ENCODE measurements at places on chromosomes 16 and 17.

- no peak for DNase-seq
These were observed 13.6 kb upstream of the PYY start for GRCh38 chr17:43967251-43967875.

GRCh38 chr17:42116705-42117396, 4.3 kb downstream of the KAT2A start:
- peak; percentile 83 for DNase-seq

- DNase-seq: no peak
These were observed 7.1 kb upstream of the MT2A start for GRCh38 chr16:56601325-56601724.

- no peak for DNase-seq
These were observed 25.6 kb upstream of the CRISPLD2 start for GRCh38 chr16:84794186-84794585.

DNA sequence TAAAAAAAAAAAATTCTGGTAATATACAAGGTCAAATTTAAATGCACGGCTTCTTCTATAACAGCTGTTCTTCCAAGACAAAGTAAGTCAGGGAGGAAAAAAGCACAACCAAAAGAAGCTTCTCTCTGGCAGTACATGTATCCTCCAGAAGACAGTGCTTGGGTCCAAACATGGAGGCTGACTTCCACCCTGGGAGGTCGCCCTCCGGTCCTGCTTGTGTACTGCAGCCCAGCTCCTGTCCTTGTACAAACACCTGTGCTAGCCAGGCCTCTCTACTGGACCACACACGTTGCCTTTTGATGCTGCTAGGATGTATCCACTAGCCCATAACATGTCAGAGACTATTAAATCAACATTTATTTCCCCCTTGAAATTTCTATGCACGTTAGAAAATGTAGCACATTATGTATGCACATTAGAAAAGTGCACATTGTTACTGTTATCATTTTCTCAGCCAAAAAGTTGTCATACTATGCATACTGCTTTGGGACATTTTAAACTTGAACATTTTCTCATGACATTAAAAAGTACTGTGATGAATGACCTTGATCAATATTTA, 21.9 kb downstream of the TEKT3 start:
- DNase-seq: no peak

DNA sequence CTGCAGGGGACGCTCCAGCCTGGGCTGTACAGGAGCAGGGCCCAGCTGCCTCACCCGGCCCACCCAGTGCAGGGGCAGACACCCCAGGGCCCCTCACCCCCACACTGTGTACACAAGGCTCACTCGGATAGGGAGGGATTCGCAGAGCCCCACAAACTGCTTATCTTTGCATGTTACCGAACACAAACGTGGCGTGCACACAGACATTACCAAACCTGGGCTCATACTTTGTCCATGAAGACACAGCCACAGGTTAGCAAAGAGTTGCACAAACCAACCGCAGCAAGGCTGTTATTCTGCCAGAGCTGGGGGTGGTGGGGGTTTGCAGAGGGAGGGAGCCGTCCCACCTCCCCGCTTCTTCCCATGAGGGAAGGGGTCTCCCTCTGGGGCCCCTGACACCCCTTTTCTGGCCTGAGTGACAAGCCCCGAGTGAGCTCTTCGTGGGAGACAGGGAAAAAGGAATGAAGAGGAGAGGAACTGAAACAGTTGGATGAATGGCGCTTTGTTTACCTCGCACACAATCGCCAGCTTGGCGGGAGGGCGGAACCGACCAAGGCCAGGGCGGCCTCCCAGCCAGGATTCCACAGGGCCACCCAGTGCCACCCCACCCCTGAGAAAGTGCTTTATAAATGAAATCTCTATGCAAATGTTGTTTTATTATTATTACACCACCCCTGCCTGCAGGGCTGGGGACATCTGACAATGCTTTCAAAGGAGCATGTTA, 434 bp upstream of the CPSF4L start:
- no peak for DNase-seq

DNA sequence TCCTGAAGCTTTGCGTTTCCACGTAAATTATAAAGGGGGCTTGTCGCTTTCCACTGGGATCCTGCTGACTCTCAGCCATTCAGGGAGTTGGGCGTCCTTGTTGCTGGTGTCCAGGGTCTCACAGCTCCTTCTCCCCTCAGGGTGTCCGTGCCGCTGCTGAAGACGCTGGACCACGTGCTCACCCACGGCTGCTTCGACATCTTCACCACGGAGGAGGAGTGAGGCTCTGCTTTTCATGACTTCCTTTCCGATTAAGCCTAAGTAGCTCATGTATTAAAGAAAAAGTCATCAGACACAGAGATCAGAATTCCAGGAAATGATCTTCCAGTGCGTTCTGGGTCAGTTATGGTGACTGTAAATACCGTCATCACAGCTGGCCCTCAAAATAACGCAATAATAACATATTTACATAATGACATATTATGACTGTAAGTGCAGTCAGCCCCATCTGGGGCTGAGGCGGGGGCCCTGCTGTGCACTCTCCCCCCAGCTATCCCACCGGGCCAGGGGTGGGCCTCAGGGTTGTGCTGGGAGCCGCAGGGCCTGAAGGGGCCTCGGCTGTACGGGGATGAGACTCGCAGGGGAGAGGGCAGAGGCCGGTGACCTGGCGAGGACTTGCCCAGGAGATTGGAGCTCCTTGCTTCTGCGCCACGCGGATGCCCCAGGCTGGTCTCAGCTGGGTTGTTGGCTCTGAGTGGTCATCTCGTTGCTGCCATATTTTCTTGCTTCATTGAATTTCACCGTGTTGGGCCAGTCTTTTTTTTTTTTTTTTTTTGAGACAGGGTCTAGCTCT, 92.9 kb upstream of the ZNF750 start:
- no peak for DNase-seq

GRCh38 chr16:77273815-77274214, 74.6 kb downstream of the SYCE1L start:
- DNase-seq: no peak

DNA sequence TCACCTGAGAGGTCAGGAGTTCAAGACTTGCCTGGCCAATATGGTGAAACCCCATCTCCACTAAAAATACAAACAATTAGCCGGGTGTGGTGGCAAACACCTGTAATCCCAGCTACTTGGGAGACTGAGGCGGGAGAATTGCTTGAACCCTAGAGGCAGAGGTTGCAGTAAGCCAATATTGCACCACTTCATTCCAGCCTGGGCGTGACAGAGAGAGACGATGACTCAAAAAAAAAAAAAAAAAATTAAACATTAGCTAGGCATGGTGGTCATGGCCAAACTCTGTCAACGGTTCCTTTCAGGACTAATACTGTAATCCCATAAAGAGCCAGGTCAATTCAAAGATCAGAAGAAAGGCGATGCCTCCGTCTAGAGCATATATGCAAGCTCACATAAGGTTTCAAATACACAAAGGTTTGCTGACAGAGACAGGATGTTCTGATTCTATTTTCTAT, 2.4 kb downstream of the RNF157 start:
- no peak for DNase-seq

DNA sequence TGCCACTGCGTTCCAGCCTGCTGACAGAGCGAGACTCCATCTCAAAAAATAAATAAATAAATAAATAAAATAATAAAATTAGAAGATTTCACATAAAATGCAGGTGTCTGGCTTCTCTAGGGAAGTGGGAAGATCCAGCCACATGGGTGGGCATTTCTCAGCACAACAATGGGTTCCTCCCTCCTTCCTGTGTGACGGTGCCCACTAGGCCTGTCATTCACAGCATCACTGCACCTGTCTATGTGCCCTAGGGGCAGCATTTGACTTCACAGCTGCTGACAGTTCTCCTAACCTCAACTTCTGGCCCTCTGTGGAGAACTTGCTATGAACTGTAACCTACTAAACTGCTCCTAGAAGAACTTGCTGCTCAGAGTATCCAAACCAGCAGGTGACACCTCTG, 3.0 kb downstream of the ABHD15 start:
- DNase-seq: no peak

DNA sequence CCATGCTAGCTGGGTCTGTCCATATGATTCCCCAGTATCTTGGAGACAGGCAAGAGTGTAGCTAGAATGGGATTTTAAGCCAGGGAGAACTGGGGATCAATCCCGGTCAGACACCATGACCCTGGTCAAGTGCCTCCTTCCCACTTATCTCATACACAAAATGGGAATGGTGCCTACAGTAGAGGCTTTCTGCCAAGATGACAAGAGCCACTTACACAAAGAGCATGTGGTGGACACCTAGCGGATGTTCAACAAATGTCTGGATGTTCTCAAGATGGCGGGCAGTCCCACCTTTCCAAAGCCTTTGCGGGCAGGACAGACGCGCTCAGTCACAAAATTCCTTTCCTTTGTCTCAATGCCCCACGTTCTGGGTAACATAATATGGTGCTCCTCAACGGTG, 57.3 kb downstream of the MAF start:
- no peak for DNase-seq

DNA sequence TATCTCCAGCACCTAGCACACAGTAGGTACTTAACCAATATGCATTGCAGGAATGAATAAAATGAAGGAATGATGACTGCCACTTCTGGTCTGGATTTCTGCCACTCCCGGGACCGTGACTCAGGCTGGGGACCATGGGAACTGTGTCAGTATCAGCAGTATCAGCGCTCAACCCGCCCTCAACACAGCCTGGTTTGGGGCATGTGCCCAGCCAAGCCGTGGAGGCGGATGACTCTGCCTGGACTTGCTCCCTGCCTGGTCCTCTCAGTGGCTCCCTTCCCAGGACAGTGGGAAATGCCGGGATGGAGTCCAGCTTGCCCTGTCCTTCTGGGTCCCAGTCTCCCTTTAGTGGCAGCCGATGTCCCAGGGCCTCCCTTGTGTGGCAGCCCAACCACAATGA, 55.1 kb downstream of the SRCIN1 start:
- no peak for DNase-seq

DNA sequence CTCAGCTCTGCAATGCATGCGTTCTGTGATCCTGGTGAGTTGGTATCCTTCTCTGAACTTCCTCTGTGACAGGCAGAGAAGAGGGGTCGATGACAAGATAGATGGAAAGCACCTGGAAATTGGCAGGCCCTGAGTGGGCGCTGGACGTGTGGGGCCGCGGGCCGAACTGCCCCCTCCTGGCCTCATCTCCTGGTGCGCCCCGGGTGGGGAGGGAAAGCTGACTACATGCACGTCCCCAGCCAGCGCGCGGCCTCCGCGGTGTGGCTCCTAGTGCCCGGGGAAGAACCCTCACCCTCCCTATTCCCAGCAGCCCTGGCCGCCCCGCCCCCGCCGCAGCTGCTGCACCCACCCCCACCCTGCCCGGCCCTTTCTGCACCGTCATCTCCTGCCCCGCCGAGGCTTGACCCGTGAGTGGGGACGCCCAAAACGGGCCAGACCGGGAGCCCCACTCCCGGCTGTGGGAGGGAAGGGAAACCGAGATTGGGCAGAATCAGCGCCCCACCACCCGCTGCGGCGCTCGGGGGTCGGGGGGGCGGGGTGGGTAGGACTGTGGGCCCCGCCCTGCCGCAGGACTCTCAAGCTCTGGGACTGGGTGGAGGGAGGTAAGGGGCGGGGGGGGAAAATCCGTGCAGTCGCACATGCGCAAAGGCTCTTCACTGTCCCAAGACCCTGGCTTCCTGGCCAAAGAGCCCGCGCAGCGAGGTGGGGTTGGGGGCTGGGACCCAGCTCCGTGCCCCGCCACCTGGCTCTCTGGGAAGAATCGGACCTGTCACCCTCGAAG, at the start of gene NOL3:
Gene NOL3, plus strand, starts transcription at position 371 of the 781 bp plus-strand sequence.
- peak; percentile 83 for DNase-seq

- no peak for DNase-seq
These were observed 107.0 kb downstream of the ZFHX3 start for GRCh38 chr16:72940886-72941285.

GRCh38 chr17:78915872-78916632, 9.1 kb downstream of the TIMP2 start:
- peak; percentile 47 for DNase-seq

DNA sequence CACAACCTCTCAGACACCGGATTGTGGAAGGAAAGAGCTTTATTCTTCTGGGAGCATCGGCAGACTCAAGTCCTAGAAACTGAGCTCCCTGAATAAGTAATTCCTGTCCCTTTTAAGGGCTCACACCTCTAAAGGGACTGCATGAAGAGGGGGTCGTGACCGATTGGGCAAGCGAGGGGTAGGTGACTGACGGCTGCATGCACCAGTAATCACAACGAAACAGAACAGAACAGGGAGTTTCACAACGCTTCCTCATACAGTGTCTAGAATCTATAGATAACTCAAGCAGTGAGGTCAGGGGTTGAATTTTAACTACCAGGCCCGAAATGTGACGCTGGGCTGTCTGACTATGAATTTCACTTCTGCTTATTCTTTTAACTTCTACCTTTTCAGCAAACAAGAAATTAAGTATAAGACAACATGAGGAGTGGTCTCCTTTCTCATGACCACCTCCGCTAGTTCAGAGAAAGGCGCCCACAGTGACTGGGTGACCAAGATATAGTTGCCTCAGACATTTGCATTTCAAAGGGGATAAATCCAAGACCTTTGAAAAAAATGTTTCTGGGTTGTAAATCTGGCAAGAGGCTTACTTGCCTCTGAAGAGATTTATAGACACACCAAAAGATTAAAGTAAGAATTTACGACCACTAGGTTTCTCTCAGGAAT, 88.4 kb upstream of the ATF7IP2 start:
- no peak for DNase-seq

- peak; percentile 97 for DNase-seq
These were observed at the start of the genes ATP5PD and KCTD2 for GRCh38 chr17:75046407-75047289. ATP5PD (minus strand) TSS chr17:75046969; CDS start chr17:75042650, 4,319 bp downstream. KCTD2 (plus strand) TSS chr17:75047225; CDS start chr17:75047251, 26 bp downstream.

DNA sequence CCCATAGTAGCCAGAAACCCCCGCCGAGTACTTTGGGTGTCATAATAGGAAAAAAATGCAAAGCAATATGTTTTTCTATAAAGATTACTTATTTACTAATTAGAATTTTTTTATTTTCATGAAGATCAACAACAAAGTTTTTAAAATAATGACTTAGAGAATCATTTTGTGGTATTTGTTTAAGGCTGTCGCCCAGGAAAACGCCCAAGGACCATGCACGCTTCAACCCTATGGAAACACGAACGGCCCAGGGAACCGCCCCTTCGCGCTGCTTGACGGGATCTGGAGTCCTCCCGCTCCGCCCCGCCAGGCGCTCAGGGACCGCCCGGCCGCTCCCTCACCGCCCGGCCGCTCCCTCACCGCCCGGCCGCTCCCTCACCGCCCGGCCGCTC, 408 bp upstream of the KPNA2 start:
- peak; percentile 87 for DNase-seq

GRCh38 chr17:81952792-81953228, 5.8 kb upstream of the MYADML2 start:
- no peak for DNase-seq

GRCh38 chr17:50451943-50452629, 16.6 kb downstream of the CHAD start:
- no peak for DNase-seq

DNA sequence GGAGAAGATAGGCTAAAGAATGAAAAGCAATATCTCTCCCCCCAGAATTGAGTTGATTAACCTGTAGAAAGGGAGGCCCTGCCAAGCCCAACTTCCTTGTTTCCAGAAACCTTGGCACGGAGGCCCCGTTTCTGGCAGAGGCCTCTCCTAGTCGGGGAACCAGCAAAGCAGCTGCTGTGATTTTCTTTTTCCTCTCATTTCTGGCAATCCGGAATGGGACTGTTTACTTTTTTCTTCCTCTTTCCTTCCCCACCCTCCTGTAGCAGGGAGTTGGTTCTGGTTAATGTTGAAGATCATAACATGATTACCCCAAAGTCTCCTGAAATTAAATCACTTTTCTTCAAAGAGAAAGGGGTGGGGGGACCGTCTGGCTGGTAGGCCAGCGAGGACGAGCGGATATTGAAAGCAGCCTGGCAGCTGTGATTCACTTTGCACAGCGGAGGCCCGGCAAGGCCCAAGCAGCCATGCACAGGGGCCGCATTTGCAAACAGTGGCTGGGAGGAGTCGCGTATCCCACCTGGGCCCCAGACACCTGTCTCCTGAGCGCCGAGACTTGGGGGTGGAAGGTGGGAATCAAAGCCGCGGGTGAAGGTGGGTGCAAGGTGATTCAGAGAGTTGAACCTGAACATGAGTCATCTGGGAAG, 51.5 kb downstream of the NTN1 start:
- peak; percentile 11 for DNase-seq

All from gastrocnemius medialis (tissue), 4 donors.